Fibroblast of lung (primary cell): ENCODE measurements at places on chromosomes 6 and 20.

DNA sequence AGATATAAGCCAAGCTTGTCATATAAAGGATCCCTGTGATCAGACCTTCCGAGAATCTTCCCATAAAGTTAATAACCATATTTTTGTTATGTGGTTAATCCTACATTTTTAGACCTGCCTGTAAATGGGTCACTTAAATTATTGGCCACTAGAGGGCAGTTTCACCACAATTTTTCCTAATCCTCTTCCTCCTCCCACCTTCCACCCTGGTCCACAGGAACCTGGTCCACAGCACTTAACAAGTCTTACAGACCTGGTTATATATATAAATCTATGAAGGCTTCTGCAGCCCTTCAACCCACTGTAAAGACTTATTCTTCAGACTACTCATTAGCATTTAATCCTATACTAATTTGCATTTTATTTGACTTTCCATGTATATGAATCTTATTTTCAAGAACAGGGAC, 28.3 kb downstream of the MRS2 start:
- peak; percentile 34 for DNase-seq

DNA sequence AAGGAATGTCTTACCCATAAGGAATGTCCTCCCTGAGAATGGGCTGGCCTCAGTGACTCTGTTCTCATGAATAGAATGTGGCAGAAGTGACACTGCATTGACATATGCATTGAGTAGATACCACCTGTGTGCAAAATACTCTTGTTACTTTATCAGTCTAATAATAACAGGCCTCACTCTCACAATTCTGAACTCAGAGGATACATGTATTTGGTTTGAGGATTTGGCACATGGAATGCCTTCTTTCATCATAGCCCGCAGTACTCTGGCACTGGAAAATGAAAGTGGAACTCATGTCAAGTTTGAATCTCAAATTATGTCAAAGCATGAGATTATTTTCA, 52.9 kb upstream of the PLCB4 start:
- peak; percentile 52 for DNase-seq

- peak; percentile 5 for DNase-seq
Measured at GRCh38 chr6:27994616-27995015, 37.6 kb downstream of the OR2B6 start.

- DNase-seq = no peak
Measured at GRCh38 chr6:18270216-18270615, 5.9 kb upstream of the DEK start.

DNA sequence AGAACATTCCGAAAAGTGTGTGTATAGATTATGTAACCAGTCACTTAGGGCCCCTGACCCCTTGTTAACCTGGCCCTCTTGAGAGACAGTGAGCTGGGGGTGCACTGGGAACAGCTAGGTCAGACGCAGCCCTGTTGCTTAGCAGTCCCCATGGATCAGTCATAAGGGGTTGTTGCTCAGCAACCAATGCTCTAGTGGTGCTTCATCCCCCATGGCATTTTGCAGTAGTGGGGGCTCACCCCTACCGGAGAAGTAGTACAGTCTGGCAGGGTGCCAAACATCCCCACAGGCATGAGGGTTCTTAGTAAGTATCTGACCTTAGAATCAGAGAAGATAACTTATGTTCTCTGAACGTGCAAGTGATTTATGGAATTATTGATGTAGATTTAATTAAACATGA, 12.3 kb downstream of the PKIB start:
- DNase-seq = peak; percentile 43

- DNase-seq = no peak
Measured at GRCh38 chr6:152368751-152369624, 268.2 kb downstream of the SYNE1 start.

DNA sequence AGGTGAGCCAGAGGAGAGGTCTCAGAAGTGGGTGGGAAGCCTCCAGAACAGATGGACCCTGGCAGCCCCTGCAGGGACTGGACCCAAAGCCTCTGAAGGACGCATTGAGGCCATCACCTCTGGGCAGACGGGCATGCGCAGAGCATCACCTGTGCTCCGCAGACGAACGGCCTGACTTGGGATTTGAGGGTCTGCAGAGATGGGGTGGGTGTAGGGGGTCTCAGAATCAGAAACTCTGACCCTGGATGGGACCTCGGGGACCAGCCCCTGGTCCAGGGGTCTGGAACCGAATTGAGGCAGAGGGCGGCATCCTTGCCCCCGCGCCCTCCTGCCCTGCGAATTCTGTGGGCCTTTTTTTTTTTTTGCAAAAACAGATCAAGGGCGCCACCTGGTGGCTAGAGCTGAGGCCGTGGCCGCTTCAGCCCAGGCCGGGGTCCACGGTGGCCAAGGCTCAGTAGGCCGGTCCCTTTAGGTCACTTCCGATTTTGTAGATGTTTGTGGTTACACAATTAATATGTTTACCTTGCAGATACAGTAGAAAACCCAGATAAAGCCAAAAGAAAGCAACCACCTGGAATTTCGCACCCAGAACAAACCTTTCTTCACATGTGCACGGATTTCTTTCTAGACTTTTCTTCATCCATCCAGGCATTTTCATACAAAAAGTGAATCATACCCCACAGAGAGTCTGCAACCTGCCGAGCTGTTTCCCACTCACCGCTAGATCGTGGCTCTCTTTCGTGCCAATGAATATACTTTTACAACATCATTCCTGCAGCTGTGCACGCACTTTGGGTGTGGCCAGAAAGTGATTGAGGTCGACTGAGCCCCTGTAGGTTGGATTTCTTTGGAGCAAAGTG, 25.9 kb downstream of the ZBP1 start:
- peak; percentile 11 for DNase-seq

GRCh38 chr6:61977947-61978346, 308.1 kb downstream of the KHDRBS2 start:
- no peak for DNase-seq

DNA sequence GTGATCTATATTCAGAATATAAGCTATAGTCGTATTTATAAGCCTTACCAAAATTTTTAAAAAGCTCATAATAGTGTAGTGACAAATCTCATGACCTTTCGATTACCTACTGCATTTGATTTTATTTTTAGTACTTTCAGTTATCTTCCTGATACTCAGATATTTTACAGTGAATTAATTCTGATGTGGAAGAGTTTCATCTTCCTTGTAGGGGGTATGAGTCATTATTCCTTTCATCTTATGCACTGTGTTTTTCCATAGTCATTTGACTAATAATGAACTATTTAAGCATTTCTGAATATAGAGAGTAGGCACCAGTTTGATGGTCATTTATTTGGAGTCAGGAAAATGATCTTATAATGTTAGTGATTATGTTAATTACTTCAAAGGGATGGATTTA, 36.4 kb downstream of the HDGFL1 start:
- no peak for DNase-seq

DNA sequence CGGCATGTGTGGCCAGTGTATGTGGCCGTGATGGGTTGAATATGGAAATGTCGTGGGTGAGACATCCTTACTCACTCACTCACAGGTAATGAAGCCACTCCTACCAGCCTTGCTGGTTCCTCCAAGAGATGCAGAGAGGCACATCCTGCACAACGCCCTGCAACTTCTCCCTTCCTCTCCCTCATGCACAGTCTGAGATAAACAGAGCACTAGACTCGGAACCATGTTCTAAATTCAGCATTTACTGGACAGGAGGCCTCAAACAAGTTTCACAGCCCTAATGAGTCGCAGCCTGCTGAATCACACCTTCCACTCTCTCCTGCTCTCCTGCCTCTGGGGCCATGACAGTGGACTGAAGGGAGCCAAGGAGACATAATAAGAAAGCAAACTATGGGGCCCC, 91.2 kb downstream of the ISM1 start:
- DNase-seq = no peak

- DNase-seq = peak; percentile 86
Measured at GRCh38 chr6:48535582-48536009, 424.6 kb upstream of the PTCHD4 start.
